ENCODE measurements at places on chromosomes 5 and 9. TPM values are rescaled to one million over a fixed set of nuclear protein-coding genes. Genes with fewer than 3 reads are reported as not detected.

Gene HMCN2
- total RNA-seq: not detected

Gene LCN2
- total RNA-seq: not detected

Gene RNF14
- total RNA-seq: 44.9 TPM

Gene FCHSD1
- total RNA-seq: 22.4 TPM

Gene HTR4
- total RNA-seq: not detected

Gene SLCO4C1
- 0.29 TPM for total RNA-seq

- H3K27ac ChIP-seq: no peak overlapping the region
- no peaks in the 10 kb centered on the region for H3K4me1 ChIP-seq
- DNase-seq: no peak
- H3K27me3 ChIP-seq: no peaks in the 10 kb centered on the region
These were observed 200.4 kb downstream of the CDH10 start for GRCh38 chr5:24444414-24444813.

DNA sequence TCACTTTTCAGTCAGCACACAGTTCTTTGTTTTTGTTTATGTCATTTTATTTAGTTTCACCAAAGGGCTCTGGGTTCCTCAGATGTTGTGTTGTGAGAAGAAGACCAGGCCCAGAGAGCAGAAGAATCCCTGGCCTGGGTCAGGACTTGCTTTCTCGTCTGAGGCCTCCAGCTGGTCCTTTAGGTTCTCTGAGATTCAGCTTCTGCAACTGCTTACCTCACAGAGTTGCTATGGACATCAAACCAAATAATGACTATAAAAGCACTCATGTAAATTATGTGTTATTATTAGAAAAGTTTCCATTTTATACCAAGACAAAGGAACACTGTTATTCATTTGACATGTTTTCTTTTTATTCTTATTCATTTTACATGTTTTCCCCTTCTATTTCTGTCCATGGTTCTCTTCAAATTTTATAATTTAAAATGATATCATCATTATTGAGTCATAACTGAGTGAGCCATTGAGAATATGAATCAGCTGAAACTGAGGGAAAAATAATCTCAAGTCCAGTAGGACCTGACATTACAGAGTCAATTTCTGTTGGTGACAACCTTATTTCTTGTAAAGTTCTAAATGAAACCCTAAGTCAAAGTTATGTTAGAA lies 44.0 kb upstream of the GLRX start:
- H3K4me1 ChIP-seq: peaks cover 62% of the 10 kb centered on the region
- H3K27ac ChIP-seq: no peak overlapping the region
- no peak overlapping the region for H3K4me3 ChIP-seq
- no peak for DNase-seq

DNA sequence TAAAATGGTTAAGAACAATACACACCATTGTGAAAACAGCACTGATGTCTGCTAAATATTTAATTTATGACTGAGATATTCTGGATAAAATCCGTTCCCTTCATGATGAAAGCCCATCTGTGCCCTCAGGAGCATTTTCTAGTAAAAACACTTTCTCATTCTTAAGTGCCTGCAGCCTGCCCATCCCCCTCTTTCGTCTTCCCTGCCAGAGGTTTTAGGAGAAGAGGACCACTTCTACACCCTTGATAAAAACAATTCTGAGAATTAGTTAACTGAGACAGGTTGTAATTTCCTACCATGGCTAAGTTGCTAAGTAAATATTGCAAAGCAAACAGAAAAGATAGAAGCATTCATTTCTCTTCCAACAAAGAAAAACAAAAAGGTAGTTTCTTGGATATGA lies 272.6 kb downstream of the ATPSCKMT start:
- no peak for DNase-seq
- no peak overlapping the region for H3K27ac ChIP-seq
- no peaks in the 10 kb centered on the region for H3K27me3 ChIP-seq
- no peak overlapping the region for H3K4me3 ChIP-seq
- H3K36me3 ChIP-seq: no peaks in the 10 kb centered on the region
- H3K4me1 ChIP-seq: no peaks in the 10 kb centered on the region

- H3K4me3 ChIP-seq: no peak overlapping the region
- DNase-seq: peak; percentile 19
- H3K27ac ChIP-seq: no peak overlapping the region
- no peaks in the 10 kb centered on the region for H3K27me3 ChIP-seq
- H3K36me3 ChIP-seq: peaks cover 44% of the 10 kb centered on the region
These were observed 101.7 kb downstream of the GDNF start for GRCh38 chr5:37738057-37738691.

DNA sequence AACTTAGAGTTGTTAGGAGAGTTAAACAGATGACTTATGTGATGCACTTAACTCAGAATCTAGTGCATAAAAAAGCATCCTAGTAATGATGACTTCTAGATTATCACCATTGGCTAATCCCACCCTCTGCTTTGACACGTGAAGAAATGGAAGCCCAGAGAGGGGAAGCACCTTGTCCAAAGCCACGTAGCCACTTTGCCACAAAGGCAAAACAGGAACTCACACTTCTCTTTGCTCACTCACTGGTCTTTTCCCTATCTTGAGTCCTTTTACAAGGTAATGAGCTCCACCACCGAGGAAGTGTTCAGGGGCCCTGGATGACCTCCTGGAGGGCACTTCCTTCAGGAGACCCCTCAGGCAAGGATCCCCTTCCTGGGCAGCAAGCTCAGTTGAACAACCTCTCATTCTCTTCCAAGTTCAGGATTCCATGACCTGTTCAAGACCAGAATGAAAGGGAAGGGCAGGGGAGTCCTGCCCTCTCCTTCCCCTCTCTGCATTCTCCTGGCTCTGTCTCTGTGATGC lies 89.7 kb downstream of the HRH2 start:
- no peak overlapping the region for H3K4me3 ChIP-seq
- DNase-seq: no peak
- peaks cover 3% of the 10 kb centered on the region for H3K4me1 ChIP-seq
- H3K27me3 ChIP-seq: peaks cover 46% of the 10 kb centered on the region
- no peak overlapping the region for H3K27ac ChIP-seq

GRCh38 chr9:130107234-130107861 lies 53.6 kb downstream of the GPR107 start:
- no peaks in the 10 kb centered on the region for H3K27me3 ChIP-seq
- DNase-seq: peak; percentile 69
- no peak overlapping the region for H3K4me3 ChIP-seq

DNA sequence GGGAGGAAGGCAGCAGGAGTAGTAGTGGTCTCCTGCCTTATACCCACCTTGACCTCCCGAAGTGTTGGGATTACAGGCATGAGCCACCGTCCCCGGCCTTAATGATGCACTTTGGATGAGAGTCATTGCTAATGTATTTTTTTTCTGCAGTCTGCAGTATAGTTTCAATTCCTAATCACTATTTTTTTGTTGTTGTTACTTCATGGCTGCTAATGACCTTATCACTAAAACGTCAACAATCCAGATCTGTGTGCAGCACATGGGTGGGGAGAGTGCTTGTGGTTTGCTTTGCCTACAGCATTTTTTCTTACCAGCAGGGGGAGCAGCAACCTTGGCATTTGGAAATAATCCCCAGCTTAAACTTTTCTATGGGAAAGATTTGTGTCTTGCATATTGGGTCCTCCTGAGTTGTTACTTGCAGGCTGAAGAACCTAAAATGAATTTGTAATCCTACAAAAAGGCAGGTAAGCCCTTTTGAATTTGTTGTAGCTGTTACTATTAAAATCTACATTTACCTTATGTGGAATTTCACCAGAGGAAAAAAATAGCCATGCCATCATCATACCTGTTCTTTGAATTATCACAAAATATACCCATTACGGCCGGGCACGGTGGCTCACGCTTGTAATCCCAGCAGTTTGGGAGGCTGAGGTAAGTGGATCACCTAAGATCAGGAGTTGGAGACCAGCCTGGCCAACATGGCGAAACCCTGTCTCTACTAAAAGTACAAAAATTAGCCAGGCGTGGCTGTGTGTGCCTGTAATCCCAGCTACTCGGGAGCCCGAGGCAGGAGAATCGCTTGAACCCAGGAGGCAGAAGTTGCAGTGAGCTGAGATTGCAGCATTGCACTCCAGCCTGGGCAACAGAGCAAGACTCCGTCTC lies 6.3 kb upstream of the MED7 start:
- H3K27me3 ChIP-seq: no peaks in the 10 kb centered on the region
- DNase-seq: peak; percentile 72
- H3K4me1 ChIP-seq: peaks cover 49% of the 10 kb centered on the region
- no peaks in the 10 kb centered on the region for H3K36me3 ChIP-seq

DNA sequence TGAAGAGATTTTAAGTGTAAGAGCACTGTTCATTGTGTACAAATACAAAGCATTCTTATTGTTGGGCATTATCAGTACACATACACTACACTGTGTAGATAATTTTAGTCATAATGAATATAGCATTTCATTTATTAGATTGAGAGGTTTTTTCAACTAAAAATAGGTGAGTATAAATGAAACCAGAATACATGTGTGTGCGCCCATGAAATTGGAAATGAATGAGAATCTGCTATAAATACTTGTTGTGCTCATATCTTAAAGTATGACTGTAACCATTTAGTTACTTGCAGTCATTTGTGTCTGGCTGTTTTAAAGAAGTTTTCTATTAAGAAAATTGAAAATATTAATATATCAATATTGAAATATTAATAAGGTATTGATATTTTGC lies 189.0 kb upstream of the MEF2C start:
- H3K36me3 ChIP-seq: no peaks in the 10 kb centered on the region
- DNase-seq: no peak
- H3K27ac ChIP-seq: no peak overlapping the region
- no peak overlapping the region for H3K4me3 ChIP-seq

- H3K4me1 ChIP-seq: peaks cover 51% of the 10 kb centered on the region
- DNase-seq: no peak
- H3K36me3 ChIP-seq: peaks cover 17% of the 10 kb centered on the region
These were observed 1.9 kb downstream of the MACROH2A1 start for GRCh38 chr5:135397084-135397483.

DNA sequence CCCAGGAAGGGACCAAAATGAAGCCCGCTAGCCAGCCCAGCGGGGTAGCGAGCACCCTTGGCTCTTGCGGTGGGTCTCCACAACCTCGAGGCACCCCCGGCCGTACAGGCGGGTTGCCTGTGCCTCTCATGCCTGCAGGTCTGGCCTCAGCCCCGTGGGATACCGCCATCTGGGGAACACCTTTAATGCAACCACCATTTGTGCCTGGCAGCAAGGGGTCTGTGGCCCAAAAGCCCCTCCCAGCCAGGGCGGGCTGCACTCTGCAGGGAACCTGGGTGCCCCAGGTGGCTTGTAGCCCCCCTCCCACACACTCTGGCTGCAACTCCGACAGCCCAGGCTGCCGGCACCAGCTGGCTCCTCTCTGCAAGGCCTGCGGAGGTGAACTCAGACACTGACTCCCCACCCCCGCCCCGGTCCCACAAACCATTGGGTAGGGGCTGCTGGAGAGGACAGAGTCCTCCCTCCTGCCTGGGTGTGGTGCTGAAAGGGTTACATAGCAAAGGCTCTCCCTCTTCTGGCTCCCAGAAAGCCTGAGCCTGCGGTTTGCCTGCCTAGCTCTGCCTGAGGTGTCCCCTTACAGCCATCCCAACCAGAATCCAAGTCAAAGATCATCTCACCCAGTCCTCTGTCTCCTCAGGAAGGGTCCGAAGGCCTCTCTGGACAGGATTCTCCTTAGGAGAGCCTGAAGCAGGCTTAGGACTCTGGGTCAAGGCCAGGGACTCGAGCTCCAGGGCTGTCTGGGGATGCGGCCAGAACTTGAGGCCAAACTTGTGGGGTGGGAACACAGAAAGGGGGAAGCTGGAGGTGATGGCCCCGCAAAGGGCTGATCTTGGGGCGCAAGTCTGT lies 109.4 kb downstream of the PSD2 start:
- no peaks in the 10 kb centered on the region for H3K36me3 ChIP-seq
- H3K27me3 ChIP-seq: peaks cover 29% of the 10 kb centered on the region
- no peak overlapping the region for H3K27ac ChIP-seq
- no peak overlapping the region for H3K4me3 ChIP-seq
- no peaks in the 10 kb centered on the region for H3K4me1 ChIP-seq

DNA sequence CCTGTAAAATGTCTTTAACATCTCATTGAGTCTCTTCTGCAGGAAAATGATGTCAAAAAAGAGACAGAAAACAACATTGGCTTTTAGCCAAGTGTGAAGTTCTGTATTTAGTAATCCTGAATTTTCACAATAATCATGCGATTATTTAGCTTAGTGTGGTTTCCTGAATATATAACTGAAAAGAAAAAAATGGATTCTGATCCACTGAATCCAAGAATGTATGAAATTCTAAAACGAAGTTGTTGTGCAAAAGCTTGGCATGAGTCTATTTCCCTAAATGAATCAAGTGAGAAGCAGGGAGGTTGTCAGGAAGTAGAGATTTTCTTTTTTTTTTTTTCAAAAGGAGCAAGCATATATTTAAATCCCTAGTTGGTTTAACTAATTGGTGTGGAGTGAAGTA lies 145.9 kb upstream of the CDH6 start:
- DNase-seq: no peak
- no peak overlapping the region for H3K27ac ChIP-seq
- no peak overlapping the region for H3K4me3 ChIP-seq
- no peaks in the 10 kb centered on the region for H3K4me1 ChIP-seq
- H3K27me3 ChIP-seq: no peaks in the 10 kb centered on the region

GRCh38 chr5:83069096-83069799 lies 7.9 kb downstream of the TMEM167A start:
- H3K27ac ChIP-seq: no peak overlapping the region
- peaks cover 36% of the 10 kb centered on the region for H3K36me3 ChIP-seq
- H3K4me3 ChIP-seq: no peak overlapping the region
- peaks cover 58% of the 10 kb centered on the region for H3K4me1 ChIP-seq
- DNase-seq: no peak

DNA sequence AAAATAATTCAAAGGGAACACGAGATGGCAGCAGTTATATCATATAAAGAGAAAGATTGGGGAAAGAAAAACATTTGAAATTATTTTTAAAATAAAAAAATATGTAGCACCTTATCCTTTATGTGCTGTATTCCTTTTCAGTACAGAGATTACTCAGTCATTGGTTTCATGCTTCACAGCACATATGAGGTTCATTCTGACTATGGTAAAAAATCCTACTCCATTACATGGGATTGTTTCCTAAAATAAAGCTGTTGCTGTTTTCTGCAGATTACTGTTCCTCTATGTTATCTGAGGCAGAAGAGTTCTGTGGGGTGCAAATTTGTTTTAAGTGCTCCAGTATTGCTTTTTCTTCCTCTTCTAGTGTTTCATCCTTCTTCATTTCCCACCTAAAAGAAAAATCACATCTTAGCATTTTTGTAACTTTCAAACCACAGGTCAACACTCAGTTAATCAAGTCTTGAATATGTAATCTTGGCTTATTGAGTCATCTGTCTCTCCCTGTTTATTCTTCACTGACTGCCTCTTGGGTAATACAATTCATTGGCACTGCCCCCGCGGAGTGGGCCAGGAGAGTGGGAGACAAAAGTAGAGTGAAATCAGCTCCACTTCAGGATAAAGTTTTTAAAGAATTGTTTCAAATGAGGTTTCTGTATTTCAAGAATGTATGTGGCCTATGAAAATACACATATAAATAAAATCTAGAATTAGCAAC lies 412.5 kb upstream of the POU5F2 start:
- no peaks in the 10 kb centered on the region for H3K36me3 ChIP-seq
- no peaks in the 10 kb centered on the region for H3K4me1 ChIP-seq

GRCh38 chr5:32851559-32852173 lies 140.5 kb downstream of the NPR3 start:
- H3K4me1 ChIP-seq: no peaks in the 10 kb centered on the region
- H3K27me3 ChIP-seq: no peaks in the 10 kb centered on the region
- no peak overlapping the region for H3K4me3 ChIP-seq
- DNase-seq: no peak
- H3K27ac ChIP-seq: no peak overlapping the region
- no peaks in the 10 kb centered on the region for H3K36me3 ChIP-seq
